Motor neuron (in vitro differentiated cells): ENCODE measurements at places on chromosomes 12 and 14. TPM values are rescaled to one million over a fixed set of nuclear protein-coding genes. Genes with fewer than 3 reads are reported as not detected.
A peak's percentile ranks its signal among the peaks of the same experiment; 100 is the strongest.

DNA sequence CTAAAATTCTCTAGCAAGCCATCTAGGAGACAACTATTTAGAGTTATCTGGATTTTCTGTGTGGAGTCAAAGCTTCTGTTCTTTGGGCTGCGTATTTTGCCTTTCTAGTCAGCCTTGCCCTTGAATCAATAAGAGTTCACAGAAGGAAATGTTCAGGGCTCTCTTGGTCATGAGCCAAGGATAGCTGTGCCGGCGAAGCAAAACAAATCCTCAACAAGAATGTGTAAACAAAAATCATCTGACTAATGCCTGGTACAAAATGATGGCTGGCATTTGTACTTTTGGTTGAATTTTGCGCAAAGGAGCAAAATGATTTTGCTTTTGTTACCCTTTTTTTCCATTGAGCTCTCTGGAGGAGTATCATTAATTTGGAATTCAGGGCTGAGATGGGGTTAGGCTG, 171.1 kb downstream of the DACT1 start:
- no peak for ATAC-seq

GRCh38 chr14:64850369-64851137, 29.2 kb downstream of the SPTB start:
- ATAC-seq = peak; percentile 91

DNA sequence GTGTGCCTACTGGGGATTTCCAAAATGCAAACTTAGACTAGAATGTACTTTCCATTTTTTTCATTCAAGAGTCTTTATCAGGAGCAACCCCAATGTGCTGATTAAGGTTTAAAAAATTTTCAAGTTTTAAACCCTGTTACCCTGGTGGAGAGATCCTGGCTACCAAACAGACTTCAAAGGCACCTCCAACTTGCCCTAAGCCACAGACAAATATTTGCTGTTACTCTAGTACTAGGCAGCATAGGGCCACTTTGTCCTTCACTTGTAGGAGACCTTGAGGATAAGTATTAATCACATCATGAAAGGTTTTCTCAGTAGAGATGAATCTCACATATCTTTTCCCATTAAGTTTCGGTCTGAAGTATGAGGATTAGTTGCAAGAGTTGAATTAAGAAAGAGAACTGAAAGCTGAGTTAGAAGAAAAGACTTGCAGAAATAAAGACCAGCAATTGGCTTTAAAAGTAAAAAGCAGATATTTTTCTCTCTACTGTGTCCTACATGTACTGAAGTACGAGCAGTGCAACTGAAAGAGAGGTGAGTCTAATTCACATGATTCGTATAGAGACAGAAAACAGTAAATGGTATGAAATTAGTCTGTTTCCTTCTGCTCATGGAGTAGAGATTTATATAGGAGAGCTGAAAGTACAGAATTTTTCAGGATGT, 28.3 kb downstream of the NTN4 start:
- no peak for ATAC-seq

DNA sequence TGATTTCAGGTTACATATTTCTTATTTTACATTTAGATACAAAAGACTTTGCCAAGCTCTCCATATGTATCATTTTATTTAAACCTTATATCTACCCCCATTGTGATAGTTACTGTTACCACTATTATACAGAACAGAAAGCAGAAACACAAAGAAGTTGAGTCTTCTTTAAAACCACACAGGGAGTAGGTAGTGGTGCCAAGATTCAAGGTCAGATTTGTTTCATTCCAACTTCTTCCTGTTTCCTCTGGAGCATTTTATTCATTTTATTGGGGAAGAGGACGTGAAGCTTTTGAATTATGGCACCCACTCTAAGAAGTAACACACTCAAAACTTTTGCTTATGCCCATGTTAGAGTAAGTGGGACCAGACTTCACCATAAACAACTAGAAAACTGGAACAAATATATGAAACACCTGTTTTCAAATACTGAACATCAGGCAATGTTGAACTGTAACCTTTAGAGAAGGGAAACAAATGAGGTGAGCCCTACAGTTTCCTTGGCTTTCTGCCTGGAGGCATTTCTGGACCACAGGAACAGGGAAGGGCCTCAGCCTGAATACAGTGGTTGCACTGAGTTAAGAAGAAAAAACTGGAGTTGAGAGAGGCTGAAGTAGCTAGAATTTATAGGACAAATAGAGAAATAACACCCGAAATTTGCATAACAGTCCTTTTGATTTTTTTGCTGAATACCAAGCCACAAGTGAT, 160.4 kb upstream of the SSTR1 start:
- ATAC-seq = no peak

- peak; percentile 94 for ATAC-seq
Observed at GRCh38 chr12:92582475-92582874, 120.3 kb upstream of the PLEKHG7 start.

- ATAC-seq = no peak
Observed at GRCh38 chr12:18262514-18262913, 1.2 kb downstream of the PIK3C2G start.

DNA sequence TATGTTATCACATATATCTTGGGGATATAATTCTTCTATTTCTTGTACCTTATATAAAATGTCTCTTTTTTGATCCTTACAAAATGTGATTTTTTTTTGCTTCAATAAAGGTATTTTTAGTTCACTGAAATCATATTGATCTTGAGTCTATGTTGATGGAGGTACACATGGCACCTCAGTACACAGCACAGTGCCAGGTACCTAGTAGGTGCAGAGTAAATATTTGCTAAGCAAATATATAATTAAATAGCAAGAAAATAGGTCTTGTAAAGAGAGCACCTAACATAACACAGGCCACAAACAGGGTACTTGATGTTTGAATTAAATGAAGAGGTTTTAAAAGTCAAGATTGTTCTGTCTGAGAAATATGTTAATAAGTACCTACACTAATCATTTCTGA, 69.7 kb downstream of the CIT start:
- ATAC-seq = no peak

DNA sequence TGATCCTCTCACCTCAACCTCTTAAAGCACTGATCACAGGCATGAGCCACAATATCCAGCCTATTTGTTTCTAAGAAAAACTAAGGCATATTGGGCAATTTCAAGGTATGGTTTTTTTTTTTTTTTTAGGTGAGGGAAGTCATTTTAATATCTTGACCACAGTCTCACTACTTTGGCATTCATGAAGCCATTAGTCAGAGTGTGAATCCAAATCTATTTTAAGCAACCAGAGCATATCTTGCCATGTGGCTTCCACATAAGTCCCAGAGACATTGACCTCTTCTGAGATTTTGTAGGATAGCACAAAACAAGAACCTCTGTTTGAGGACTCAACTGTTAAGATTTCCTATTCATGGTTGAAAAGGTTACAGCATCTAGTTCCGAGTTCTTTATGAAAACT, 130.3 kb upstream of the RBM19 start:
- ATAC-seq = no peak

- ATAC-seq = peak; percentile 97
Observed at GRCh38 chr14:33782923-33783322, 168.0 kb downstream of the EGLN3 start.

- no peak for ATAC-seq
Observed at GRCh38 chr12:121613462-121613861, 12.9 kb upstream of the ORAI1 start.

DNA sequence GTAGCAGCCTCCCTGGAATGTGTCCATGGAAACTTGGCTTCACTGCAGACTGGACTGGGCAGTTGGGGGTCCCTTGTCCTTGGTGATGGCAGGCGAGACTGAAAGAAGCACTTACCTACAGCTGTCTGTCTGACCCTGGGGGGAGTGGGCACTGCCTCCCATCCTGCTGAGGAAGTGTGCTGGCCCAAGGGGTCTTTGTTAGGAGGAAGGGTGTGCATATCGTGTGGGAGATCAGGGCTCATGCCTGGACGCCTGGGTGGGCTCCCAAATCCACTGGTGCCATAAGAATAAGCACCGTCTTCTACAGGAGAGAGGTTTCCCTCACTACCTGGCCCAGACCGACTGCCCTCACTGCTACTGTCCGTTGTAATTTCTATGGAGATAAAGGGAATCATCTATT, 81.4 kb downstream of the PIWIL1 start:
- no peak for ATAC-seq

GRCh38 chr12:45730084-45730347, 510 bp downstream of the ARID2 start:
- no peak for ATAC-seq

GRCh38 chr12:5050542-5050941, 6.9 kb downstream of the KCNA5 start:
- ATAC-seq = no peak

DNA sequence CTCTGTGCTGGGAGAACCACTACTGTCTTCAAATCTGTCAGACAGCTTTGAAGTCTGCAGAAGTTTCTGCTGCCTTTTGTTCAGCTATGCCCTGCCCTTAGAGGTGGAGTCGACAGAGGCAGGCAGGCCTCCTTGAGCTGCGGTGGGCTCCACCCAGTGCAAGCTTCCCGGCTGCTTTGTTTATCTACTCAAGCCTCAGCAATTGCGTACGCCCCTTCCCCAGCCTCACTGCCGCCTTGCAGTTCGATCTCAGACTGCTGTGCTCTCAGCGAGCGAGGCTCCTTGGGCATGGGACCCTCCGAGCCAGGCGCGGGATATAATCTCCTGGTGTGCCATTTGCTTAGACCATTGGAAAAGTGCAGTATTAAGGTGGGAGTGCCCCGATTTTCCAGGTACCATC, 25.1 kb upstream of the KLRB1 start:
- no peak for ATAC-seq

DNA sequence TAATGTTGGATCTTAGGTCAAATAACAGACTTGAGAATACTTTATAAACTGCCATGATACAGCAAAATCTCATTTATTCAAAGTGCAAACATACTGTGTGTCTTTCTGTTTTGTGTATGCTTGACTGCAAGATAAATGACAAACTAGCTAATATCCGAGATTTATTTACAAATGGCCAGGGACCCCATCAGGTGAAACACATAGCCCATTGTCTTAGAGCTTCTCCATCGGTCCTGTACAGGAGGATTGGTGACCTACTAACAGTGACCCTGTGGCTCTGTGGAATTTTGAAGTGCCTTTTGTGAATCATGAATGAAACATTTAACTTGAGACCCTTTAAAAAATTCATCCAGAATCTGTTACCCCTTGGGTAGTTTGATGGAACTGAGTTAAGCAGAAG, 27.1 kb downstream of the SLC25A29 start:
- no peak for ATAC-seq

- ATAC-seq = no peak
Observed at GRCh38 chr12:2234091-2234490, 181.3 kb downstream of the CACNA1C start.

GRCh38 chr14:93733231-93733630, 55.1 kb downstream of the PRIMA1 start:
- no peak for ATAC-seq

- ATAC-seq = no peak
Observed at GRCh38 chr14:91257328-91258010, 13.0 kb upstream of the GPR68 start.

DNA sequence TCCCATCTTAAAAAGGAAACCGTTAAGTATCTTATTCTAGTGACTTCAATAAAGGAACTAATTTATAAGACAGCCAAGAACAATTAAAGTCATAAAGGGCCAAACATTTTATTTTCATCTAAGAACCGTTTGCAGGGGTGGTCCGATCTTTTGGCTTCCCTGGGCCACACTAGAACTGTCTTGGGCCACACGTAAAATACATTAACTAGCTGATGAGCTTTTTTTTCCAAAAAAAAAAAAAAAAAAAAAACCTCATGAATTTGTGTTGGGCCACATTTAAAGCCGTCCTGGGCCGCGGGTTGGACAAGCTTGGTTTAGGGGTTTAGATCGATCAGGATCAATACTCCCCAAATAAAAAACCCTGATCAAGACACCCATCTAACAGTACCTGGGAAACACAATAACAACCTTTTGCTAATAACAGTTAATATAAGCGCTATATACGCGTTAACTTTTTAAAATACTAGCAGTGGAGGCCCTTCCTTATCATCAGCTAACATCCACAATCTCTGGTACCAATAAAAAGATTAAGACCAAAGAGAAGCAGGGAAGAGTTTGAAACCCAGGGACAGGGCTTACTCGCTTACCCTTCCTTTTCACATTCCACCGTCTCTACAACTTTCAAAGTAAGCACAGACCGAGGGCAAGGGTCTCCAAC, 1.1 kb downstream of the NAP1L1 start:
- ATAC-seq = no peak

DNA sequence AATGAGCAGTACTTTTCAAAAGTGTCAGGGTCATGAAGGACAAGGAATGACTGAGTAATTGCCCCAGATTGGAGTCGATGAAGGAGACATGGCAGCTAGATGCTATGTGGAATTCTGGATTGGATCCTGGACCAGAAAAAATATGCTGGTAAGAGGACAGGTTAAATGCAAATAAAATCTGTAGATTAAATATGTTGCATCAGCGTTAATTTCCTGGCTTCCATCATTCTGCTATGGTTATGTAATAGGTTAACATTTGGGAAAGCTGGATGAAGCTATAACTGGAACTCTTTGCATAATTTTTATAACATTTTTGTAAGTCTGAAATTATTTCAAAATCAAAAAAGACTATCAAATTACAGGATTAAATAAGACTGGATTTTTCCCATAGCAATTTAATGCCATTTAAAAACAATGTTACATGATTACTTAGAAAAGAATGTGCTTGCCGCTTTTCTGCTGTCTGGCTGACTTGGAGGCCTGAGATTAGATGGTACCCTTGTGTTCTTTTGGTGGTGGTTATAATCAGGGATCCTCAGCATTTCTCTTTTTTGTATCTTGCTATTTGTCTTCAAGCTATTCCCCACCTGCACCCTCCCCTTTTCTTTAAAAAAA, 65.1 kb downstream of the FBXW8 start:
- ATAC-seq = no peak

DNA sequence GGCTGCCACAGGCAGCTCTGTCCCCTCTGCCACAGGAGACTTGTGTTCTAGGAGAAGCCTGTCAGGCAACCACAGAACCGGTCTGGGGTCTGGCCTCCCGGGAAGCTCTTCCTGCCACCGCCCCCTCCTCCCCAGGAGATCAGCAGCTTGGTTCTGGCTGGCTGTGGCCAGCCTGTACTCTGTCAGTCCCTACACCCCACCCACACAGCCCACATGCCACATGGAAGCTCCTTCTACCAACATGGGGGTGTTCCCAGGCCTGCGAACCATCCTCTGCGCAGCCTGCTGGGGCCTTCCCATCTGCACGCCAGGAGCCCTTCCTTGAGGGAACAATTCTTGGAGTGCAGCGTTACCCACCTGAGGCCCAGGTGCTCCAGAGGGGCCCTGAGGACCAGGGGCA, 16.8 kb downstream of the TMEM106C start:
- ATAC-seq = peak; percentile 76

DNA sequence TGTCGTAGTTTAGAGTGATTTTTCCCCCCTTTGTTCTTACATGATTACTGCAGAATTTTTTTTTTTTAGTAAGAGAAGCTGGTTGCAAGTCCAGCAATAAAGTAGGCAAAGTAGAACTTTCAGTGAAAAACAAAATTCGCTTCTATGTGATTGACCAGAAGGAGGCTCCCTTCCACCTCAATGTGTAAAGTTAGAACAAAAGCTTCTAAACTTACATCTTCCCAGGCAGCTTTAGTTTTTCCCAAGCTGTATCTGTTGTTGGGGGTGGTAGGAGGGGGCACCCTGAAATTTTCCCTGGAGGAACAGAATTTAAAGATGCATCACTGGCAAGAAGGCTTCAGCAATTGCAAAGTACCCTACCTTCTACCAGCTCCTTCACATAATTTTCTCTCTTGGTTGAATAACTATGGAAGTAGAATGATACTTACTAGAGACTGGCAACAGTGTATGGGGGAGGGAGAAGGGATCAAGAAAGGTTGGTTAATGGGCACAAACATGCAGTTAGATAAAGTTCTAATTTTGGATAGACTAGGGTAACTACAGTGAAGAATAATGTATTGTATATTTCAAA, 87.3 kb upstream of the E2F7 start:
- peak; percentile 48 for ATAC-seq

The ADAM21 gene
- 0.96 and 0.99 TPM in 2 replicates for total RNA-seq

The BCL2L2 gene
- total RNA-seq = 32.3 and 37.7 TPM in 2 replicates

The CCDC196 gene
- total RNA-seq = 0.40 and 0.96 TPM in 2 replicates

The RPS6KL1 gene
- 40.5 and 45.1 TPM in 2 replicates for total RNA-seq
